AG08396 (cell line): ENCODE measurements at places on chromosomes 11 and 22.

DNA sequence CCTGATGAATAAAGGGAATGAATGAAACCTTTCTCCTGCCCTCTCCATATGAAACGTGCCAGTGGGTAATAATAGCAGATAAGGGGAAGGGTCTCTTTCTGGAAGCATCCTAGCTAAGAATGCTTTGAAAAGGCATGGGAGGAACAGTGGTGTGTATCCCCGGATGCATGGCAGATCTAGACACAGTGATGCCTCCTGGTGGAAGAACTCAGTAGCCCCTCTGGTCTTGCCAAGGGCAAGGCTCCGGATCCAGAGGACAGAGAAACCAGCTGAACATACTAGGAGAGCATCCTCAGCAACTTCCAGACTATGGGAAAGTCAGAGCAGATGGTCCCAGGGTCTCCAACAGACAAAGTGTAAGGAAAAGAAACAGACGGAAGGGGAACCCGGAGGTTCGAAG lies 6.4 kb downstream of the BAIAP2L2 start:
- peak; percentile 58 for DNase-seq

DNA sequence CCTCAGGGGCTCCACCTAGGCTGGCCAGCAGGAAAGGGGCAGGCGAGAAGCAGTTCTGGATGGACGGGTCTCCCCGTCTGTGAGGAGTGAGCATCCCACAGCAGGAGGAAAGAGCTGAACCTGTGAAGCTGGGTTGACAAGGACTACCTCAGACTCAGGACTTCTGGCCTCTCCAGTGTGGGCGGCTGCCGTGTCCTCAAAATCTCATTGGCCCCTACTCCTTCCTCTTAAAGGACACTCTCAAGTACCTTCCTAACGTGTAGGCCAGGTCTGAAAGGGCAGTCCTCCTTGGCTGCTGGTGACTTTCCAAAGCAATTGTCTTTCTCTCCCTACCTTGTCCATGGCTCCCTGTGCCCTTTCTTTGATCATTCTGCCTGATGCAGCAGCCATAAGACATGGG lies 107.0 kb upstream of the AKIP1 start:
- DNase-seq = no peak

GRCh38 chr11:11349870-11350337 lies 3.1 kb downstream of the CSNK2A3 start:
- peak; percentile 55 for DNase-seq

DNA sequence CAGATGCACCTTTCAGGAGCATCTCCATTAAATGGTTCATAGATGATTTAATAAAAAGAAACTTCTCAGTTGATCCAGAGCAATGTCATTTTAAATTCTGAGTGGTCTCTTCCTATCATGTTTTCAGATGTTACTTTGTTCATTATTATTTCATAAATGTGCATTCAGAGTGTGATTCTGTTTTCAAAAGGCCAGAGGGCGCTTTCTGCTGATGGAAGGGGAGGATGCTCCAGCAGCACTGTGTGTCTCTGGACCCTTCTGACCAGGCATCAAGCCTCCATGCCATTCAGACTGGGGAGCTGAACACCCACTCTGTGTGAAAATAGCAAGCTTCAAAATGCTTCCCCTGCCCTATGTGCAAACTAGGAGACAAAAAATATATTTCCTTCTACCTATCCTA lies 23.9 kb upstream of the CRTAM start:
- no peak for DNase-seq

DNA sequence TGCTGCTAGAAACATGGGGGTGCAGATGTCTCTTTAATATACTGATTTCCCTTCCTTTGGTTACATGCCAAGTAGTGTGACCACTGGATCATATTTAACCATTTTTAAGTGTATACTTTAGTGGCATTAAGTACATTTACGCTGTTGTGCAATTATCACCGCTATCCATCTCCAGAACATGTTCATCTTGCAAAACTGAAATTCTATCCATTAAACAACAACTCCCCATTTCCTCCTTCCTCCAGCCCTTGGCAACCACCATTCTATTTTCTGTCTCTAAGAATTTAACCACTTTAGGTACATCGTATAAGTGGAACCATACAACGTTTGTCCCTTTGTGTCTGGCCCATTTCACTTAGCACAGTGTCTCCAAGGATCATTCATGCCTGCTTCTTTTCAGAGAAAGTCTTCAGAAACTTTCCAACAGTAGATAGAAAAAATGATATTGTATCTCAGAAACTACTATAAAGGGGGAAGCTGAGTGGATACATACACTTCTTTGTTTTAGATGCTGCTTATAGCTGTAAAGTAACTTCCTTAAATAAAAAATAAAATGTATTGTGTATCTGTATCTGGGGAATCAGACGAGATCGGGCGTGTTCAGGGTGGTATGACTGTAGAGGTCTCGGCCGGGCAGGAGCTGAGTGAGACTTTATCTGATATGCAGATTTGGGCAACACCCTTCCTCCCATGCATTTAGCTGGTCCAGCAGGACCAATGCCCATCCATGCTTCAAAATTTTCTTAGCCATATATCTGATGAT lies 44.6 kb upstream of the ZBED5 start:
- no peak for DNase-seq

- DNase-seq = no peak
These were observed 366.6 kb upstream of the LRRC4C start for GRCh38 chr11:41826085-41826484.

DNA sequence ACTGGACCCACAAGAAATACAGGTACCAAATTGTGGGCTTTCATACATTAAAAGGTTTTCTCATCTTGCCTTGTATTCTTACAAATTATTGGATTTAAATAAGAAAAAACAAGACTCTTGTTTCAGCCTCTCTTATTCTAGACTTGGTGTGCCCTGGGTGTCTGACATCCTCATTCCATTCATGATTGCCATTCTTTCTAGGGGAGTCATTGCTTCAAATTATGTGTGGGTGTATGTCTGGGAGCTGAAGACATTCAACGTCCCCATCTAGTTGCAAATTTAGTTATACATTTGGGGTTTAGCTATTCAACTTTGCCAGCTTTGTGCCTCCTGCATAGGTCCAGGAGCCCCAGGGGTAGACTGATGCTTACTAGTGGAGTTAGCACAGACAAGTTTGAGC lies 18.1 kb downstream of the MAML2 start:
- DNase-seq = peak; percentile 69

DNA sequence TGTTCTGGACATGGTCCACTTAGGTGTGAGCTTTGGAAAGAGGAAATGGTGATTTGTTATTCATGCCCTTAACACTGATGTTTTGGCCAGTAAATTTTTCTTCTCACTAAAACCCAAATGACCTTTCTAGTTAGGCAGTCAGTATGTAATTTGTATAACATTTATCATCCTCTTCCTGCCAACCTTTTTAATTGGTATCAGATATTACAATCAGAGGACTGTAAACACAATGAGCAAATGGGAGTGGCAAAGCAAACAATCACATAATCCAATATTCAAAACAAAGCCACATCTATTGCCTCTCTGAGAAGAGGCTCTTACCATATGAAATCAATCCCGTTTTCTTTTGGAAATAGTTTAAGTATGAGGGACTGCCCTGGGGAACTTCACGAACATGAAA lies 49.1 kb downstream of the BBOX1 start:
- DNase-seq = no peak

- DNase-seq = no peak
These were observed 68.9 kb downstream of the CYB5R2 start for GRCh38 chr11:7604331-7604955.

GRCh38 chr22:44325718-44326490 lies 13.2 kb upstream of the SHISAL1 start:
- DNase-seq = peak; percentile 70

DNA sequence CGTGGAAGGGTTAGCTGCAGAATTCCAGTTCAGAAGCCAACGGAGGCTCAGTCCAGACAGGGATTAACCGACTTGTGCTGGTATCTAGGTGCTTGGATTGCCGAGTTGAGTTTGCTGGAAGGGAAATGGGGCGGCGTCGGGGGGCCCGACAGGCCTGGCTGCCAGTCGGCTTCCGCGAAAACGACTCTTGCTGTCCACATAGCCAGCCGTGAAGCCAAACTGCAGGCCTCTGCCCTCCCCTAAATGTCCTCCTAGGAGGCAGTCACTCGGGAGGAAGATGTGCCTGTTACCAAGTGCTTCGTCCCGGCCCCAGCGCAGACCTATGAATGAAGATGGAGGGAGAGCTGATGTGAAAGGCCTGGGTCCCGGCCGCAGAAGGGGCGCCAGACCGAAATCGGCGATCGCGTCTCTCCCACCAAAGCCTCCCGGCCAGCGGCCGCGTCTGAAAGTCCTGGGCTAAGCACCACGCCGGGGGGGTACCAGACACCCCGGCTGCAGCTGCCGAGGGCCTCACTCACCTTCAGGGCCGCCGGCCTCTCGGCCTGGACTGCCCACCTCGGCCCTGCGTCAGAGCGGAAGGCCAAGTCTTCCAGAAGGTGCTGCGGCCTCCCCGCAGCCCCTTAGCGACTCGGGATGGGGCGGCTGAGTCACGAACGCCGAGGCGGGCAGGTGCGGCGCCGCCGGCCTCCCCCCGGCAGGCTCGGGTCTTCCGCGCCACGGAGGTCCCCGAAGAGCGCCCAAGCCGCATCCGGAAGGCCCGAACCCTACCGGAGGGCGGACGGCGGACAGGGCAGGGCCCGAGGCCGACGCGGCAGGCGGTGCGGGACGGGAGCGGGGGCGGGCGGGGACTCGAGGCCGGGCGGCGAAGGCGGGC lies 7.5 kb downstream of the DPAGT1 start:
- peak; percentile 17 for DNase-seq

GRCh38 chr11:15468466-15468865 lies 353.7 kb downstream of the INSC start:
- DNase-seq = peak; percentile 7

GRCh38 chr11:78694152-78694551 lies 119.5 kb upstream of the NARS2 start:
- no peak for DNase-seq

- no peak for DNase-seq
These were observed 4.0 kb downstream of the RPS13 start for GRCh38 chr11:17073370-17074027.

DNA sequence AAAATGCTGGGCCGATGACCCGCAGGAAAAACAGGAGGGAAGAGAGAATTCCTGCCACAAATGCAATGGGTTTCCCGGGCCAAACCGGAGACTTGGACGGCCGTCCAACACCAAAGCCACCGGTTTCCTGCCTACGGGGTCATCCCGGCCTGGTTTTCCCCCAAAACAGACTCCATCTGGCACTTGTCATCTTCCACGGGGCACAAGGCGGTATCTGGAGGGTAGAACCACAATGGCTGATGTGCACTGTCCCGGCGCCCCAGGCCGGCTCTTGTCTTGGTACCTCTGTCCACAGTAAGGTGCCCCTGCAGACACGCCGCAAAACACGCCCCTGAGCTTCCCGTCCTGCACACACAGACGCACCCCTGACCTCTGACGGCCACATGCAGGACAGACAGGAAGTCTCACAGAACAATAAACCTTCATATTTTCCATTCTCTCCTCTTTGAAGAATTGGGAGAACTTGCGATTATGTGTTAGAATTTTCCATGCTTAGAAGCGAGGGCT lies 20.1 kb downstream of the CELSR1 start:
- no peak for DNase-seq

- no peak for DNase-seq
These were observed 31.7 kb downstream of the INSC start for GRCh38 chr11:15146271-15147003.

GRCh38 chr11:80542704-80543103 lies 1101.9 kb upstream of the TENM4 start:
- no peak for DNase-seq

DNA sequence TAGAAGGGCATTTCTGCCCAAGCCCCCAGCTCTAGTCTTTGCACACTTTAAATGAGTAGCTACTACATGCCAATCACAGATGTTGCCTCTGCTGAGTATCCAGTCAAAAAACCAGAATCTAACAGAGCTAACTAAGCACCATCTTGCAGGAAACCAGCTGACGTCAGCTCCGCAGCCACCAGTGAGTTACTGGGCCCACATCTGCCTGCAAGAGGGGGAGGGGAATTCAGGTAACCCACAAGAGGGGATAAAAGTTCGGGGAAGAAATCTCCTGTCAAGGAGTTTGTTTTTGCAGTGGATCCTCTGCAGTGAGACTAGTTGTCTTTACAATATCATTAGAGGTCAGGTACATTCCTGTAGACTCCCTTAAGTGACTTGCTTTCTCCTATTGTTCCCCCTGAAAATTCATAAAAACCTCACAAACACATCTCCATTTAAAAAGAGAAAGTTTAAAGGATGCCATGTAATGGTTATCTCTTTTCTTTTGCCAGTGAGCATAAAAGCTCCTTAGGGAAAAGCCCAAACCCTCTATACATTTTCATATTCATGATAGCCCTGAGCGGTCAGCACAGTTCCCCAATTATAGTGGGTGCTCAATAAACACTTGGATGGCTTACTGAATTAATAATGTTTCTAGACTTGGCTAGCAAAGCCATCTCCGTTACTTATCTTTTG lies 9.3 kb downstream of the CD44 start:
- DNase-seq = no peak

- peak; percentile 28 for DNase-seq
These were observed 1.1 kb downstream of the RBFOX2 start for GRCh38 chr22:36027579-36027934.

GRCh38 chr11:62682518-62682917 lies 3.6 kb upstream of the UBXN1 start:
- DNase-seq = no peak

DNA sequence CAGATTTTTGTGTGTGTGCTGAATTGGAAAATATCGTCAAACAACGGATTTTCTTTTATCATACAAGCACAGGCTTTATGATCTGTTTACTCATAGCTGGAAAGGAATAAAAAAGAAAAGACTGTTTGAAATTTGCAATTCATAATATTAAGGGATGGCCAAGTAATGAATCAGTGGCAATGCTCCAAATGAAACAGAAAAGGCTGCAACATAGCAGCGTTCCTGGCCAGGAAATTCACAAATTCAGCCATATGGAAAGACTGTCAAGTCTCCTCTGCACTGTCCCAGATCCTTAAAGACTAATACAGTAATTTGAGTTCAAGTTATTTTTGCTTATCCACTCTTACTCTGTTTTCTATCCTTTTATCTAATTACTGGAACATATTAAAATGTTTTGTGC lies 98.2 kb downstream of the MSANTD4 start:
- DNase-seq = no peak

GRCh38 chr22:29385151-29385704 lies 3.1 kb downstream of the AP1B1 start:
- DNase-seq = no peak

GRCh38 chr11:116193321-116194131 lies 579.3 kb downstream of the BUD13 start:
- DNase-seq = peak; percentile 48

DNA sequence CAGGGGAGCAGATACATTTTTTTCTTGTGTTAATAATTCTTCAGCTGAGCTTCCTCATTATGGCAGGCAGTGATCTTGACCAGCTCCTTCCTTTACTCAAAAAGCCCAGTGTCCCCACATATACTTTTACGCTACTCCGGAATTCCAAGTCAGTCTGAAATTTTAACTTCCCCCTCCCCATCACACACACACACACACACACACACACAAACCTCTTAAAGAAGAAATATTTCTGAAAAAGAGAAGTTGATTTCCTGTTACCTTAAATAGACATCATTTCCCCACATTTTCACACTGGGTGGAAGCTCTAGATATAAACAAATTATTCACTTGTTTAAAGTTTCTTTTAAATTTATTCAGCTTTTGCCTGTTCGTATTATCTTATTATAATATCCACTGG lies 113.9 kb downstream of the DBX1 start:
- no peak for DNase-seq

- DNase-seq = no peak
These were observed 221.2 kb downstream of the SBF2 start for GRCh38 chr11:10072841-10073240.
